ENCODE measurements at places on chromosomes 11 and 22.

- no peak for DNase-seq
Observed at GRCh38 chr11:119585043-119585781, 143.8 kb downstream of the NECTIN1 start.

GRCh38 chr11:75780888-75781287, 12.3 kb downstream of the DGAT2 start:
- DNase-seq, result no peak

GRCh38 chr11:40292721-40293508, 1166.5 kb downstream of the LRRC4C start:
- no peak for DNase-seq

GRCh38 chr11:27871056-27871455, 170.8 kb upstream of the BDNF start:
- no peak for DNase-seq

GRCh38 chr11:113488931-113489351, 13.7 kb upstream of the DRD2 start:
- no peak for DNase-seq

- DNase-seq, result no peak
Observed at GRCh38 chr22:35986088-35986487, 42.5 kb downstream of the RBFOX2 start.

DNA sequence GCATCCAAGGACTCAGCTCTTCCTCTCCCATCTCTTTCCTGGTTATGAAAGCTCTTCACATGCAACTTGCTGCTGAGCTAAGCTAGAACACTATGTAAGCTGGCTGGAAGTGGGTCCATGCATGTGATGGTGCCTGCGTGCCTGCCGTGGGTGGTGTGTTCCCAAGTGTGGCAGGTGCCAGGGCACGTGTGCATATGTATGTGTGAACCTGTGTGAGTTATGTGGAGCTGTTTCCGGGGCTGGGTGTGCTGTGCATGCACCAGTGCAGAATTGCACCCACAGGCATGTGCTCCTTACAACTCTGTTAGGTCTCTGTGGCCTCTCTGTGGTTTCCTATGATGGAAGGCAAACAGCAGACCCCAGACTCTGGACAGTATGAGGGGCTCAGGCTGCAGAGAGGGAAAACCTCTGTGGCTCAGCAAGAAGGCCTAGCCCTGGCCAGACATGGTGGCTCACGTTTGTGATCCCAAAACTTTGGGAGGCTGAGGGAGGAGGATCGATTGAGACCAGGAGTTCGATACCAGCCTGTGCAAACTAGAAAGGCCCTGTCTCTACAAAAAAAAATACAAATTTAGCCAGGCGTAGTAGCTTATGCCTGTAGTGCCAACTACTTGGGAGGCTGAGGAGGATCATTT, 4.1 kb upstream of the P2RY6 start:
- no peak for DNase-seq

- no peak for DNase-seq
Observed at GRCh38 chr22:22243033-22243680, 1.4 kb upstream of the VPREB1 start.

DNA sequence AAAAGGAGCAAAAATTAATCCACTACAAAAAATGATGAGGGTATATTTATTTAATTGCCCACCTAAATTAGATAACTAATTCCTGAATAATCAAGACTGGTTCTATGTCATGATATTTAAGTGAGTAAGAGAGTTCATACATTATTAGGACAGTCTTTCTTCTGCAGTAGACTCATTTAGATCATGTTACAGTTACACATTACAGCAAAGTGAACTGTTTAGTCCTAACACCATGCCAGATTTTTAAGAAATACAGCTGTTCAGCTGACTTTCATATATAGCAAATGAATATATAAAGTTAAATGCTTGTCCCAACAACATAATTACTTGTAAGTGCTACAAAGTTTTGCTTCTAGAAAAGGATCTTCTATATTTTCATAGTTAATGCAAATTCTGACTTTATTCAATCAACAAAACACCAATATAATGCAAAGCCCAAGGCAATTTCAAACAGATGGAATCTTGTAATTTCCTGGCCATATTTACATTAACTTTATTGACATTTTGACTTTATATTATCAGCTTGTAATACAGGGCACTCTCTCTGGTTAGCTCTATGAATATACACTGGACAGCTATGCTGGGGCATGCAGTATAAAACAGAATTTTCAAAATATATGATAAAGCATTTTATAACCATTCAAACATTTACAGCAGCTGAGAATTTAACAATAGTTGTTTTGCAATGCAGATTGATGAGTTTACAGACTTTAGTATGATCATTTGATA, 45.7 kb upstream of the TP53AIP1 start:
- DNase-seq, result no peak

- DNase-seq, result no peak
Observed at GRCh38 chr11:29682856-29683255, 334.0 kb downstream of the KCNA4 start.

All from activated T-helper 2 cell treated with anti-CD3 and anti-CD28 coated beads, Interferon-gamma antibody, Interleukin-2, Interleukin-4, amounts not matched to agents 10 μg/mL and 5 μg/mL and 100 μg/mL, durations not matched to agents 14 hours and 24 hours and 36 hours (primary cell).